ENCODE measurements at places on chromosomes 12 and 14. TPM values are rescaled to one million over a fixed set of nuclear protein-coding genes. Genes with fewer than 3 reads are reported as not detected.

GRCh38 chr12:1668833-1669543 is 21.9 kb upstream of the ADIPOR2 start:
- DNase-seq, result no peak

GRCh38 chr14:66037361-66037760 is 448.8 kb upstream of the CCDC196 start:
- DNase-seq, result no peak

- no peak for DNase-seq
Measured at GRCh38 chr12:89238593-89238992, 113.7 kb downstream of the DUSP6 start.

Gene BDKRB2
- total RNA-seq, result 0.03 TPM

Gene SLCO1C1
- total RNA-seq, result 0.18 TPM
